ENCODE measurements at places on chromosomes 12 and 14.

DNA sequence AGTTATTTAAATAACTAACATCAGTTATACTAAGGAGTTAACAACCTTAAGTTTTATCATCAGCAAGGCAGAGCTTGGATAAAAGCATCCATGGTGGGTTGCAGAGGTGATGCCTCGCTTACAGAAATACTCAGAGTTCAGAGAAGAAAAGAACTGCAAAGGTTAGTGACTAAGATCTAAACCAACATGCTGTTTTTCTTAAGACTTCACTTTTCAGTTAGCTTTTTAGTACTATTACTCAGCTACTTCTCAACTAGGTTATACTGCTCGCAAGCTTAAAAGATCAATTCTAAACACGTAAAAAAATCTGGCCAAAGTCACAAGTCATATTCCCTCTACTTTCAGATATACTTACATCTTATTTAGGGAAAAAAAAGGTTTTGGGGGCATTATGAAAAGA is 2.8 kb downstream of the PPP1CC start:
- no peak for DNase-seq

- no peak for DNase-seq
These were observed 177.5 kb downstream of the PELI2 start for GRCh38 chr14:56295743-56296142.

- DNase-seq, result no peak
These were observed 89.1 kb downstream of the STXBP6 start for GRCh38 chr14:24960816-24961215.

- no peak for DNase-seq
These were observed 378.8 kb upstream of the SOX5 start for GRCh38 chr12:24328261-24328660.

- no peak for DNase-seq
These were observed 45.8 kb downstream of the NINJ2 start for GRCh38 chr12:617304-617915.

GRCh38 chr12:5173511-5174011 is 129.9 kb downstream of the KCNA5 start:
- DNase-seq, result no peak

DNA sequence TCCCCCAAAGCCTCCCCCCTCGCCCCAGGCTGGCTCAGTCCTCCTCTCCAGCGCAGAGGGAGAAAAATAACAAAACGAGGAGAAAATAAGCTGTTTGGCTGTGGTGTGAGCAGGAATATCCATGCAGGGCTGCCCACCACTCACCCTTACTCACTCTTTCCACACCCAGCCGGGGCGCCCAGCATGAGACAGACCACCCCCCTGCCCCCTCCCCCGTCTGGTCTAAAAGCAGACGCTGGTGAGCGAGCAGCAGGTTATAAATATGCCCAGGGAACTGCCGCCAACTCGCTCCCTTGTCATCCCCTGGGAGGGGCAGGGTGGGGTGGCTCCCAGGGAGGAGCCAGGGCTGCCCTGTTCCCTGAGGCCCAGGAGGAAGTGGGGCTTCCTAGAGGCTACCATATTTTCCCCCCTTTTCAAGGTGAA is 7.4 kb downstream of the WNT1 start:
- DNase-seq, result no peak

DNA sequence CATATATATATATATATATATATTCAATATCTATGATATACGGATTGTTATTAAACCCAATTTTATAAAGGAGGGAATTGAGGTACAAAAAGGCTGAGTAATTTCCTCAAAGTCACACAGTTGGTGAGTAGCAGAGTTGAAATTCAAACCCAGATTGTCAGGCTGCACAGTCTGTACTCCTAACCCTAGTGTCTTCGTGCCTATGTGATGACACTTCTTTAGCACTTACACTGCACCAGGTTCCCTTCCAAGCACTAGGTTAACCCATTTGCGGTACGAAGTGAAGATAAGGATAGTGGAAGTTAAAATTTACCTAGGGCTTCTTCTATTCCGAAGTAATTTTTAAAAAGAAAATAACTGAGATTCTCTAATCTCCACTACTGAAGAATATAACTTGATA is 125.1 kb upstream of the TSPAN8 start:
- DNase-seq, result no peak

GRCh38 chr14:35247777-35248475 is 44.3 kb upstream of the PSMA6 start:
- DNase-seq, result no peak

- no peak for DNase-seq
These were observed 20.5 kb downstream of the FOXN4 start for GRCh38 chr12:109288571-109288970.

- DNase-seq, result no peak
These were observed 28.6 kb upstream of the PPM1H start for GRCh38 chr12:62963486-62964041.

- DNase-seq, result no peak
These were observed 12.5 kb downstream of the EGLN3 start for GRCh38 chr14:33938131-33938949.

- DNase-seq, result no peak
These were observed 36.1 kb downstream of the SSPN start for GRCh38 chr12:26231470-26231869.

DNA sequence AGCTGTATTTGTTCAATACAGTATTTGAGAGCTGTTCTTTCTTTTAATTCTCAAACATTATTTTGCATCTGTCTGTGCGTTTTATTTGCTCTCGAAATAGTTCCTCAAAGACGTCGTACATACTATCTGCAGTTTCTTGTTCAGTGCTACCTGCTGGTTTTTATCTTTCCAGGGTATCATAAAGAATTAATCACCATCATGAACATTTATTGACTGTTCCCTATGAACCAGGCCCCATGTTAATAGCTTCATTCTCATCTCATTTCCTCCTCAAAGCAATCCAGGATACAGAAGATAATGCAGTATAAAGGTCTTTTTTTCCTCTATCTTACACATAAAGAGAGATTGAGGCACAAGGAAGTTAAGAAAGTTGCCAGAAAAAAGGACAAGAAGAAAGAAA is 211.8 kb downstream of the DACT1 start:
- no peak for DNase-seq

DNA sequence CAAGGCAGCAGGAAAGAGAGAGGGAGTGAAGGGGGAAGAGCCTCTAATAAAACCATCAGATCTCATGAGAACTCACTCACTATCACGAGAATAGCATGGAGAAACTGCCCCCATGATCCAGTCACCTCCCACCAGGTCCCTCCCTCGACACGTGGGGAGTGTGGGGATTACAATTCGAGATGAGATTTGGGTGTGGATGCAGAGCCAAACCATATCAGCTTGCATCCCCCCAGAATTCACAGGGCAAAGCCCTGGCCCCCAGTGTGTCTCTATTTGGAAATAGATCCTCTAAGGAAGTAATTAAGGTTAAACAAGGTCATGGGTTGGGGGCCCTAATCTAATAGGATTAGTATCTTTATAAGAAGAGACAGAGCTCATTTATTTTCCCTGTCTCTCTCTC is 56.1 kb upstream of the TCL1A start:
- DNase-seq, result no peak

GRCh38 chr12:43159506-43159905 is 392.5 kb downstream of the ADAMTS20 start:
- no peak for DNase-seq

GRCh38 chr12:52355176-52355575 is 12.1 kb downstream of the KRT85 start:
- no peak for DNase-seq

GRCh38 chr14:43418324-43418723 is 1088.8 kb downstream of the FSCB start:
- no peak for DNase-seq

DNA sequence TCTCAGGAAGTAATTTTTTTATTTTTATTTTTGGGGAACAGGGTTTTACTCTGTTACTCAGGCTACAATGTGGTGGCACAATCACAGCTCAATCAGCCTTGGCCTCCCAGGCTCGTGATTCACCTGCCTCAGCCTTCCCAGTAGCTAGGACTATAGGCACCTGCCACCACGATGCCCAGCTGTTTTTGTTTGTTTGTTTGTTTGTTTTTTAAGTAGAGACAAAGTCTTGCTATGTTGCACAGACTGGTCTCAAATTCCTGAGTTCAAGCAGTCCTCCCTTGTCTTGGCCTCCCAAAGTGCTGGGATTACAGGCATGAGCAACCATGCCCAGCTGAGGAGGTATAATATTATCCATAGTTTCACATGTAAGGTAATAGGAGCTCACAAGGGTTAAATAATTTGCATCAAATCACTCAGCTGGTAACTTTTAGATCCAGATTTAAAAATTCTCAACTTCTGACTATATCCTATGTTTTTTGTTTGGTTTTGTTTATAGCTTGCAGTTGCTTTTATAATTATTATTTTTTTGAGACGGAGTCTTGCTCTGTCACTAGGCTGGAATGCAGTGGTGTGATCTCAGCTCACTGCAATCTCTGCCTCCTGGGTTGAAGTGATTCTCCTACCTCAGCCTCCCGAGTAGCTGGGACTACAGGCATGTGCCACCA is 629.3 kb downstream of the DIO2 start:
- DNase-seq, result no peak

- DNase-seq, result no peak
These were observed 14.0 kb upstream of the PEX5 start for GRCh38 chr12:7175493-7175892.

DNA sequence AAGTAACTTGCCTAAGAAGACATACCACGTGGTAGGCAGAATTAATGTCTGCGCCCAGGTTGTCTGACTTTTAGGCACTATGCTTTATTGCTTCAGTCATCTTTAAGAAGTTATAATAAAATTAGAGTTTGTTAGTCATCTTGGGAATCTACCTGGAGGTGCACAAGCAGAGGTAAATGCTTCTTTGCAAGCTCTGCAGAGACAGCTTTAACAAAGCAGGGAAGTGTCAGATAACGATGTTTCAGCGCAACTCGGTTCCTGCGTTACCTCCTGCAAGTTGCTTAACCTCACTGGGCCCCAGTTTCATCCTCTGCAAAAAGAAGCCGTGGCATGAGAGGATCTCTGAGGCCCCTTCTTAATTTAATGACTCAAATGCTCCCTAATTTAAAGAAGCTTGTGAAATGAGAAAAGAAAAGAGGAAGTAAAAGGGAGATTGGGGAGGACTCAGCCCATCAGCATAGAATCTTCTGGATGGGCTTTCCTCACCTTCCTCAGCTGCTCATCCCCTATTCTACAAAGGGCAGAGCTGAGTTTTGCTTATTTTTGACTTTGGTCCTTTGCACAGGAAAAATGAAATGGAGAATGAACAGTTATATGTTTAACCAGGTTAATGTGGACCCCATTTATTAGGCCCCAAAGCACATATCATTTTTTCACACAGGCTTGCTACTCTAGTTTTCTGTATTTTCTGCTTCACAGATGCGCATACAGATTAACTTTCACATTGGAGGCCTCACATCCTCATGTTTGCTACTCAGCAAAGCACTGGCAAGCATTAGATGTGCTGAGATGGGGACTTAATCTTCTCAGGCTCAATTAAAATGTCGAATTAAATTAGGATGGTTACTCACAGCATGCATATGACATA is 5.1 kb downstream of the ARHGDIB start:
- DNase-seq, result no peak

GRCh38 chr14:68146818-68147217 is 327.2 kb downstream of the RAD51B start:
- DNase-seq, result no peak

DNA sequence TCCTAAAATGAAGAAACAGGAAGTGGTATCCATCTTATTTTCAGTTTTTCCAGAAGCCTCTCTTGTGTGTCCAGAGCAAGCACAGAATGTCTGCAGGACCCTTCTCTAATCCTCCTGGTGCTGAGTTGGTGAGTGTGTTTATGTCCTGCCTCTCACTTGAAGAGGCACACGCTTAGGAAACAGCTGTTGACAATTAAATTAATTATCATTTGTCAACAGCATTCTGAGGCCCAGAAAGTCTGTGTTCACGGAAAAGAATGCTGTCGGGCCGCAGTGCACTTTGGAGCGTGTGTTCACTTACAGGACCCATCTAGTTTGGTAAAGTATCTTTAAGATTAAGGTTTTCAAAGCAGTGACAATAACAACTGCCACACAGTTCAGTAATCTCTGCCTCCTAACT is 70.5 kb downstream of the LMNTD1 start:
- DNase-seq, result no peak

GRCh38 chr12:70928071-70928470 is 7.5 kb upstream of the PTPRR start:
- no peak for DNase-seq

DNA sequence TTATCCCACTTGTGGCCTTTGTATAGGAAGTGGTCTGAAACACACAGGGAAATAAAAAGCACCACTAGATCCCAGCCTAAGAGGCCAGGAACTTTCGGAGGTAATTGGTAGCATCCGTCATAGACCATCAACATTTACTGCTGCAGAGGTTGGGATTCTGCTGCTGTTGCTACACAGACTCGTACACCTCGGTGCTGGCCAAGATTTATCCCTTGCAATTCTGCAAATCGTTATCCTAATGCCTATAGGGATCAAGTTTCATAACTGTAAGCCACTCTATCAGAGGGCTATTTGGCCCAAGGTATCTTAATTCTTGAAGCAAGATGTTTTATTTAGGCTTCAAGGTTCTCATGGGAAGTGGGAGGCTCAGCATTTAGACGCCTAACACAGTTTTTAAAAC is 913.6 kb downstream of the GALC start:
- DNase-seq, result no peak

GRCh38 chr14:38718519-38718918 is 384.5 kb downstream of the SEC23A start:
- DNase-seq, result no peak

DNA sequence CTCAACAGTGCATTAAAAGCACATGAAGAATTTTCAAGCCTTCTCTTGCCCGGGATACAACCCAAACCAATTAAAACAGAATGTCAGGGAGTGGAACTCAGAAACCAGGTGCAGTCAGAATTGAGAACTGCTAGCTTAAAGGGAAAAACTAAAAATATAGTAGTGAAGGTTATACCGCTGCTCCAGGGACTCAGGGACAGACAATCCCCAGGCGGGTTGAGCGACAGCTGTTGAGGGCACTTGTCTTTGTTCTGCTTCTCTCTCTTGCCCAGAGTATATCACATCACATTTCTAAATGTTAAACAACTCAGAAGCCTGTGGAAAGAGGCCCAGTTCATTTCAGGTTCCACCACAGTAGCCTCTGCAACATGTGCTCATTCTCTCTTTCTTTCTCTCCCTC is 93.1 kb downstream of the SLC5A8 start:
- no peak for DNase-seq

DNA sequence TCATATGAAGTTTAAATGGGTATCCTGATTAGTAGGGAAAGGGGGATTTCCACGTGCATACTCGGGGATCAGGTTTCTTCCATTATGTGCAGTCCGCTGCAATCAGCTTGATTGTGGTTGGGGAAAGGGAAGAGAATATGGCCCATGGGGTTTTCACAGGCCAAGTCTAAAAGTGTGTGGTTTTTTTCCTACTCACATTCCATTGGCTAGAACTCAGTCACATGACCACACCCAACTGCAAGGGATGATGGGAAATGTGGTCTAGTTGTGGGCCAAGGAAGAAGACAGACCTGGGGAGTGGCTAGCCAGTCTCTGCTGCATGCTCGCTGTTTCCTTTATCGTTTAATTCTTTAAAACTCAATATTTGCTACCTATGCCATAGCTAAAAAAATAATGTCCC is 105.1 kb downstream of the PRIMA1 start:
- DNase-seq, result no peak

DNA sequence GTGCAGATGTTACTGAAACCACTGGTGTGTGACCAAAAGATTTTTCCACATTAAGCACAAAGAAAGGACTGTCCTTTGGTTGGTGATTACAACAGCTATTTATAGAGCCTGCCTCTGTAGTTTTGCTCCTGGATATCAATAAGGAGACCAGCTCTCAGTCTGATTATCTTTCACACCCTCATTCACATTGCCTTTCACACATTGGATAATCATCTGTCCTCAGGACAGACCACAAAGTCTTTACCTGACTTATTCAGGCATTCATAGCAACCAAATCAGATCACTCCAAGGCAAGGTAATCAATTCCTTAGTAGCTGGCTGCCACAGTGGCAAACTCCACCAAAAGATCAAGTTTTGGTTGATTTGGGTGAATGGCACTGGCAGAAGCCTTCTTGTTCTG is 59.6 kb upstream of the CPSF6 start:
- no peak for DNase-seq
